CD4-positive, alpha-beta T cell treated with Interleukin-15 for 4 hours (primary cell): ENCODE measurements at places on chromosomes 3 and 15.
A peak's percentile ranks its signal among the peaks of the same experiment; 100 is the strongest.

- no peak for DNase-seq
Measured at GRCh38 chr15:83845230-83845629, 191.3 kb downstream of the ADAMTSL3 start.

DNA sequence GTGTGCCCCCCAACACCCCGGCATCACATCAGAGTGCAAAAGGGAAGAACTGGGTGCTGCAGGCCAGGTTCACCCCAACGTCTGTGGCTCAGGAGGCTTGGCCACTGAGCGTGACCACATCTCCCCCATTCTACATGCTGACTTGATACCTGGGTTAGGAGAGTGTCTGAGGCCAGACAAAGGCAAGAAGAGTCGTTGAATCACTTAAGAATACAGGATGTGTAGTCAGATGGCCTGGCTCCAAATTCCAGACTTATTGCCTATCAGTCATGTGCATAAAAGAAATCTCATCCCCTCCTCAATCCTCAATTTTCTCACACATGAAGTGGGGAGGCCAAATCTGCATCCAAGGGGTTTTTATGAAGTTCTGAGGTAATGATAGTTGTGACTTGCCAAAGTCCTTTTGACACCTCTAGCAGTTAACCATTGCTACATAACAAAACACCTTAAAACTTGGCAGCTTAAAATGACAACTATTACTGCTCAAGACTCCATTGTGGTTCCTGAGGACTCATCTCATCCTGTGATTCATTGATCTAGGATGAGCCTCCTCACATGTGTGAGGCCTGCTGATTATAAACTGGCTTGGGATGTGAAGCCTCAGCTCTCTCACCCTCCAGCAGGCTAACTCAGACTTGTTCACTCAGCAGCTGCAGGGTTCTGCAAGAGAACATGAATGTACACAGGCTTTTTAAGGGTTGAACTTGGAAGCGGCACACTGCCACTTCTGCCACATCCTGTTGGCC lies 138.8 kb upstream of the TLE3 start:
- DNase-seq = no peak

GRCh38 chr15:31398677-31399301 lies 72.2 kb downstream of the KLF13 start:
- DNase-seq = no peak

DNA sequence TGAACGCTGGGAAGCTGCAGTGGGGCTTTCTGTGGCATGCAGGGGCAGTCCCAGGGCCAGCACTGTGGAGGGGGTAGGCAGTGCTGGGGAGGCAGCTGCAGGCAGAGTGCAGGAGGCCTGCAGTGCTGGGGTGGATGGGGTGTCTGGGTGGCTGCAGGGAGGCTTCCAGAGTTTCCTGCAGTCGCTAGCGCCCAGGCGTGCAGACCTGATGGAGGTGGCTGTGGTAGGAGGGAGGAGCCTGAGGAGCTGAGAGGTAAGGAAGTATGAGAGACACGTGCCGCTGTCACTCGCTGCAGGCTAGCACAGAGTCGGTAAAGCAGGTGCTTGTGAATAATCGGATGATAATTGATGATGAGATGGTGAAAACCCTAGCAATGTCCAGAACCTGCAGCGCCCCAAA lies 16.3 kb downstream of the SYNM start:
- DNase-seq = no peak

DNA sequence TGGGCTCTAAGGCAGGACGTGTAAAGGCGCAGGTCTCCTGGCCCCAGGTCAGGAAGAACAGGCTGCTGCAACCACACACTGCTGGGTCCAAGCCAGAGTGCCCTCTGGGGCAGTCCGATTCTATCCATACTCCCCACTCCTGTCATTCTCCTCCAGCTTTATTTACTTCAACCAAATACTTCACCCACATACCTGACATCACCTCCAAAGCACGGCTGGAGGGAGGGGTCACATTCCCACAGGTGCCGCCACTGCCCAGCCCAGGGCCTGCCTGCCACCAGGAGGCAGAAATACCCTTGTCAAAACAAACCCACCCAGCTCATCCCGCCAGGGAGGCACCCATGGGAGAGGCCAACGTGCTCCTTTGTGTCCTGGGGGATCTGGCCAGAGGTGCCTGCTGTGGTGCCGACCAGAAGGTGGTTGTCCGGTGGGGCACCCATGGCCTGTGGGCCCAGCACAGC lies 100.4 kb downstream of the DAPK2 start:
- no peak for DNase-seq

GRCh38 chr3:152709659-152710058 lies 125.3 kb upstream of the P2RY1 start:
- DNase-seq = no peak

- DNase-seq = peak; percentile 45
Measured at GRCh38 chr3:53709860-53710674, 136.2 kb downstream of the CHDH start.

DNA sequence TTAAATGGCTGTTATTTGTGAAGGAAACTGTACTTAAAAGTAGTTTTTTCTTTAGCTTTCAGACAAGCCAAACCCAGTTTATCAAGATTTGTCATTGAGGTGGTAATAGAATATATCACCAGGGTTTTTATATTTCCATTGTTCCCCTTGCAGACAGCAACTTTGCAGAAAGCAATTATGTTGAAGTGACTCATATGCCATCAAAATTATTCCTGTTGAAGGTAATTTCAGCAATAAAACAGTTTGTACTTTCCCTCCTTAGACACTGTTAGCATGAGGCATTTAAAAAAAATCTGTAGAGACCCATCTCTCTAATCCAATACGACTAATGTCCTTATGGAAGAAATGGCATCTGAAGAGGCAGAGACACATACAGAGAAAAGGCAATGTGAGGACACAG lies 219.0 kb downstream of the NFKBIZ start:
- no peak for DNase-seq

DNA sequence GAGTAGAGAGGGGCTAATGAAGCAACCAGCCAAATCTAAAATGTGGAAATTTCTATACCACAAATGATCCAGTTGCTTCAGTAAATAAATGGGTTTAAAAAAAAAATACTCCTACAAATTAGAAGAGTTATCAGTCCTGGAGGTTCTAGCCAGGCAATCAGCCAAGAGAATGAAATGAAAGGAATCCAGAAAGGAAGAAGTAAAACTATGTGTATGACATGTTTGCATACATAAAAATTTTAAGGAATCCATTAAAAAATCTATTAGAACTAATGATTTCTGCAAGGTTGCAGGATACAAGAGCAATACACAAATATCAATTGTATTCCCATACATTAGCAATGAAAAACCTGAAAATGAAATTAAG lies 9.6 kb downstream of the MESP2 start:
- no peak for DNase-seq

DNA sequence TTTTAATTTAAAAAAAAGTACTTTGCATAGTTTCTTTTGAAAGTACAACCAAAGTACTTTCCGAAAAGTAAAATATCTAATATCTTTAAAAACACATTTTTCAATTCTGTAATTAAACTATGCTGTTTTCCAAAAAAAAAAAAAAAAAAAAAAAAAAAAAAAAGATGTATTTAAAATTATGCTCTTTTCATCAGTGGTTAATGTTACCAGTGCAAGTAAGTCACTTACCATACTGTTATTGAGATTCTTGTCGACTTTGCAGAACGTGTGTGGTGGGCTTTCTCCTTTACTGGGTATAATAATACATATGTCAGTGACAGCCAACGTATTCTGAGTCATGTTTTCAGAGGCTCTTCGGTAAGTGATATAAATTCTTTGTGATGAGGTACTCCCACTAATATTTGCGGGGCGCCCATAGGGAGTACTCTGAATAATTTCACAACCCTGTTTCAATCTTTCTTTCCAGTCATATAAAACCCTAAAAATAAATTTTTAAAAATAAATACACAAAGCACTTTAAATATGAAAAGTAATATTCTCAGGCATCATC lies 39.9 kb downstream of the DENND4A start:
- DNase-seq = no peak

DNA sequence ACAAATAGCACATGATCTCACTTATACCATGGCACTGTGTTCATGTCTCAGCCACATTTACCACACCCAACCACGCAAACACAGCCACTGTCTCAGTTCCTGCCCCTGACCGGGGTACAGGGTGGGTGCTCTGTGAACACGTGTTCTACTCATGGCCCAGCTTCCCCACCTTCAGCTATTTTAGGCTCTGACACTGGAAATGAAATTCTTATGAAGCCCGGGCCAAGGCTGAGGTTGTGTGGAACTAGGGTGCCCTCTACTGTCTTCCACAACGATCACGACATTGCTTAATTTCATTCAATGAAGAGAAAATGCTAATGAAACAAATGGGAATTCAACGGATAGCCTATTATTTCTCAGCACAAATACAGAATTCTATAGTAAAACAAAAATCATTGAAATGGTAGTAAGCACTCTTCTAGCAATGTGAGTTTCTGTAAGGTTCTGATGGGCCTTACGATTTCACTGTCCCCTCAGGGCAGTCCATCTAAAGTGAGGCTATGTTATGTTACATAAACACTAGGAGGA lies 2.1 kb upstream of the GABRA5 start:
- no peak for DNase-seq

- no peak for DNase-seq
Measured at GRCh38 chr15:38080651-38081275, 146.3 kb downstream of the TMCO5A start.

GRCh38 chr3:17013571-17013970 lies 128.8 kb downstream of the PLCL2 start:
- DNase-seq = no peak

DNA sequence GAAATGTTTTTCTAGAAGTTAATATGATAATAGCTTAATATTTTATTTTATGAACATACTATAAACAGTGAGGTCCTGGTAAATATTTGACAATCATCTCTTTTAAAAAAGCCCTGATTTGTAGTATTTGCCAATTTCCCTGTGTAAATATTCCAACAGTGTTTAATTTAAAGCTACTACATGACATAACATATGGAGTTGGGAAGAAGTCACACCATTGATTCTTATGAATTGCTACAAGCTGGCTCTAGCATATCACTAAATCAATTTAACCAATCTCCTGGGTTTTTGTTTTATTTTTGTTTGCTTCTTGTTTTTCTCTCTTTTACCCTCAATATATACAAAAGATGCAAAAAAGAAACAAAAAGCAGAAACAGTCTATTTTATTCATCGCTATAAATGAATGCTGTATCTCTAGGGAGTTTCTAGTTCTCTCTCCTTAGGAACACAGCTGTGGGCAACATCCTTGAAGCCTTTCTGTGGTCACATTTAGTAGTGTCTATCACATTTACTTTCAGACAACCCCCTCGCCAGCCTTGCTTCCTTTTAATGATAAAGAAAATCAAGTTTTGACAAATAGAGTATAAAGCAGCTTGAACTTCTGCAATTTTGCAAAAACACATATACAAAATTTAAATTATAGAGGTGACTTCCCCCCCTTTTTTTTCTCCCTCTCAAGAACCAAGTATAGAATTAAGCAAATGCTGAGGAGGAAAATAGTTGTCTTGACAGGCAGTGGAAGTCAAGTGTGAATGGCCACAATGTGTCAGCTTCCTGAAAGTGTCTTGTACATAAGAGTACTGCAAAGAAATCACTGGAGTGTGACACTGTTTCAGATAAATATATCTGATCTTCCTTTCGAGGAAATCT lies 21.4 kb downstream of the CCR1 start:
- DNase-seq = peak; percentile 42

DNA sequence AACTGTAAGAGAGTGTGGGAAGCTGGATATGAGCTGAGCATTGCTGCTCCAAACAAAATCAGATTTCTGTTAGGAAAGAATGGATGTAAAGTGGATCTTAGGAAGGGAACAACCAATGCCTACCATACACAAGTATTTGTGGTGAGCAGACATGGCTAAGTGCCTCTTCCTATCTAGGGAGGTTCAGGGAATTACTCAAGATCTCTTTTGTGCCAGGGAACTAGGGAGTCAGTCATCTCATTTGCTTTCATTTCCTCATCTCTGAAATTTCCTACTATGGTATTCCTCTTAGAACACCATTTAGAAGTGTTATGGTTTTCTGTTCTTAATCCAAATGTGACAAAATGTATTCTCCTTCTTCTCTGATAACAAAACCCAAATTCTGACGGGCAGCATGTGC lies 396.5 kb downstream of the FHIT start:
- DNase-seq = no peak

DNA sequence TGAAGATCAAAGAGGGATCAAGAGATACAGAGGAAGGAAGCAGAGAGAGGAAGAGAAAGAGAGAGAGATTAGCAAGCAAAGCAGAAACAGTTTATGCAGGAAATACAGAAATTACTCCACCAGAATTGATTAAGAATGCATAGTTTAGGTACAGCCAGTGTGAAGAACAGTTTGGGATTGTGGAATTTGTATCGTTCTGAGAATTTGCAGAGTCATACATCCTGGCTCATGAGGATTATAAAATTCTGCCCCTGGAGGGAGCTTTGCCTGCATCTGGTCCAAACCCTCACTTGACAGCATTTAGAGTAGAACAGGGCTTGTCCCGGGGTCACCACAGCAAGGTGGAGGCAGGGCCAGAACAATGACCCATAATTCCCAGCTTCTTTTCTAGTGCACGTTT lies 44.1 kb downstream of the MASP1 start:
- DNase-seq = no peak

- no peak for DNase-seq
Measured at GRCh38 chr3:149142682-149143081, 13.2 kb downstream of the HPS3 start.
